ENCODE measurements at places on chromosomes 1 and 21.

GRCh38 chr21:35426469-35426868, 377.4 kb upstream of the RUNX1 start:
- no peak for DNase-seq

DNA sequence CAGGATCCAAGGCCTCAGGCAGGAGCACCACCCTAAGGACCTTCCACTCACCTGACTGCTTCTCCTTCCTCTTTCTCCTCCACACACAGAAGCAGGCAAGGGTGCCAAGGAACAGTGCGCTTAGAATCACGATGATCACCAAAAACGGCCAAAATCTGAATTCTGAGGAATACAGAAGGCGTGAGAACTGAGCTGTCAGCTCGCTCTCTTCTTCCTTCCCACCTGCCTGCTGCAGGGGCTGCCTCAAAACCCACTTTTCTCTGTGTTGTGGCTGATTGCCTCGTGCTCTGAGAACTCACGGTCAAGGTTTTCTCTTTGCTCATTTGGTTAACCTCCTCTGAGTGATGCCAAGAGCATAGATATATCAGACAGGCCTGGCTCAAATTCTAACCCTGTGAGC, 23.8 kb downstream of the CD244 start:
- DNase-seq: no peak

GRCh38 chr1:53388963-53389362, 61.1 kb upstream of the LRP8 start:
- DNase-seq: no peak

- no peak for DNase-seq
Observed at GRCh38 chr21:36509973-36510664, 30.2 kb upstream of the CLDN14 start.

GRCh38 chr1:28509705-28510272, 3.9 kb downstream of the RCC1 start:
- DNase-seq: no peak

GRCh38 chr1:226023735-226024134, 24.6 kb upstream of the SDE2 start:
- DNase-seq: no peak

GRCh38 chr1:101995984-101996745, 561 bp downstream of the OLFM3 start:
- no peak for DNase-seq

GRCh38 chr1:164907666-164908065, 348.7 kb downstream of the PBX1 start:
- DNase-seq: no peak

DNA sequence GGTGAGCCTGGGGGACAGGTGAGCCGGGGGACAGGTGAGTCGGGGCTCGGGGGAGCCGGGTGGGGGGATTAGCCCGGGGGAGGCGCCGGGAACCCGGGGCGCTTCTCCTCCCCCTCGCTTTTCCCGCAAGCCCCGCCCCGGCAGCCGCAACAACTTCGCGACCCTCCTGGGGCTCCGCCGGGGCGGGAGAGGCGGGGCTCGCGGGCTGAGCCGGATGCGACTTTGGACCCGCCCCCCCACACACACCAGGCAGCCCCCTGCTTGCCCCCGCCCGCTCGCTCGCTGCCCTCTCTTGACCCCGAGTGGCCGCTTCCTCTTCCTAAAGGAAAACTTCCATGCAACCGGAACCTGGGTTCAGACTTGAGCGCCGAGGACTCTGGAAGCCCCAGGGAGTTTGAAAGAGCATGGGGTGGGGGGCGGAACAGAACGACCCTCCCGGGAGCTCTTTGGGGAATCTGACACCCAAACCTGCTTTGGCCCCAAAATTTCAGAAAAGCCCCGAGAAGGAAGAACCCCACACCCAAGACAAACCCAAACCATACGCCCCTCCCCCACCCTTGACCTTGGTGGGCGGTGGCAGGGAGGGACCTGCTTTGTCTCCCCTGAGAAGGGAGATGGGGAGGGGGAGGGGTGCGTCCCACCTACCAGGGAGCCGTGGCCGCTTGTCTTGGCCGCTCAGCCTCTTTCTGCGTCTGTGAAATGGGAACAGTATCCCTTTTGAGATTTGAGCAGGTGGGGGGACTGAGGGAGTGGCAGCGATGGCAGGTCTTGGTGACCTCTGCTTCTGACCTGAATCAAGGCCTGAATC, 550 bp downstream of the ARHGEF16 start:
- peak; percentile 20 for DNase-seq

DNA sequence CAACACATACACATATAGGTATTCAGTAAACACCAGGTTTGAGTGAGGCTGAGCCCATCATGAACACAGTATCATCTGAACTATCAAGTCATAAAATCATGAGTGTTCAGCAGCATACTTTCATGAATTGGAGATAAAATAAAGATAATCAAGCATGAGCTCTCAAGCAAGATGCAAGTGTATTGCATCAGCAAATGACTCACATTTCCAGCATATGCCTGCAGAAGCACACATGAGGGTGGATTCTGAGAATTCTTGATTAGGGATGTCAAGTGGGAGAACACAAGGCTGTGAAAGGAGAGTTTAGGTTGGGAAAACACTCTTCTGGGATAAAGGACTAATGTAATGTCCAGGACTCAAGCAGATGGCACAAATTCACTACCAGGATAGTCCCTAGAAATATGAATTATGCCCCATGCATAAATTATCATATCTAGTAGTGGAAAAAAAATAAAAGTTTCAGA, 299.2 kb downstream of the SRGAP2C start:
- no peak for DNase-seq

DNA sequence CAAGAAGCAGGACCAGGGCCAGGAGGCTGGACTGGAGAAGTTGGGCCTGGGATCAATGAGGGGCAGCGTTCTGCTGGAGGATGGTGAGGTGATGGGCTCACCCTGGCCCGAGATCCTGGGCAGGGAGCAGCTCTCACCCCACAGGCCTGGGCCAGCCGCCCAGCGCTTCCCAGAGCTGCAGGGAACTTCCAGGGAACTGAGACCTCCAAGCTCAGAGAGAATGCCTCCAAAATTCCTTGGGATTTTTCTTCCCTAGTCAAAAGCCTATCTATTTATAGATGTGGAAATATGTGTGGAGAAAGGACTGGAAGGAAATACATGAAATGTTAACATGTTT, 121.2 kb downstream of the SPSB1 start:
- DNase-seq: no peak

DNA sequence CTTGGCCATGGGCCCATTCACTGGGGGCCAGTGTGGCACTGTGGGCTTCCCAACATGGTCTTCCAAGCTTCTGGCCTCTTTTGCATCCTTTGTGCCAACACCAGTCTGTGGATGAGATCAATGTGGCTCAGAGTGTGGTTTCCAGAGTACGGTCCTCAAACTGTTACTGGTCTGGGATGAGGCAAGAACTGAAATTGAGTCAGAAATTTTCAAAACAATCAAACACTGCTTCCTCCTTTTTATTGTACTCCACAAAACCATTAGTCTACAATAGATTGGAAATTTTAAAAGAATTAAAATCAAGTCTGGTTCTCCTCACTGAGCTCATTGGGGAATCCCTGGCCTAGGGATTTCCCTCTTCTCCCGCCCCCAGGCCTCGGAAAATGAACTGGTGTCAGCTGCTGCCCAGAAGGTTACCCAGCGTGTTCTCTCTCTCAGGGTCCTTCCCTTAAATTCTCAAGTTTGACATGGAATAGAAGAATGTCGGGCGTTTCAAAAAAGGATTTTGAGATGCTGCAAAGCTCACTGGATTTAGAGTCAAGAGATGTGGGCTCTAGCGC, 222.0 kb downstream of the SDCCAG8 start:
- DNase-seq: no peak

DNA sequence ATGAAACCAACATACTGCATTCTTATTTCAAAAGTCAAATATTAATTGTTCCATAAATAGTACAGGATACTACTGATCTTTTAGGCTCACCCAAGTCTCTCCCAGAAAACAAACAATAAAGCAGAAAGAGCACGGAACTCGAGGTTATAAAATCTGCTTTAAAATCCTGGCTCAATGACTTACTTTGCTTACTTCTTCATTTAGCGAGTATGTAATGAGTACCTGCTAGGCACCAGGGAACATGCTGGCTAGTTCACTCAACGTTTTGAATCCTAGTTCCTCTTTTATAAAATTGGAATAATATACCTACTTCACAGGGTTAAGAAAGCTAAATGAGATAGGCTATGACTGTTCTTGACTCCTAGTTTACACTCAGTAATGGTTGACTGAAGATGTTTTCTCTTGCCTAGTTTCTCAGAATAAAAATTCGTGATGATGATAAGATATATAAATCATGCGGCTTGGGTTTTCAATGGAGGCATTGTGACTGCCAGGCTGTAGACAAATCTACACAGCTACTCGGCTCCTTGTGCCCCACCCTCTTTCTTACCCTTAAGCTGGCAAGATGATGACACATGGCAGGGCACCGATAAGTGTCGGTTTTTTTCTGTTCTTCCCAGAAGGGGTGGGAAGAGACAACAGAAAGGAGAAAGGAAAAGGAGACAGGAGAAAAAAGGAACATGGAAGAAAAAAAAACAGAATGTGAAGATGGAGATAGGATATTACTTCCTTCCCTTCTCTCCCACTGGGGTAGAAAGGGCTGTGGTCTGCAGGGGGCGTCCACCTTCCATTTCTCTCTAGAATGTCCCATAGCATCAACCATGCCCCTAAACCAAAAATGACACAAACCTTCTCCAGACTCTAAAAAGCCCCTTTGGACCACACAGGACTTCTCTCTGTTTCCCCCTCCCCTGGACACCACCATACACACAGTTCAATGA, 507.1 kb downstream of the SMYD3 start:
- DNase-seq: no peak

GRCh38 chr1:230333590-230334446, 92.3 kb downstream of the PGBD5 start:
- DNase-seq: no peak

GRCh38 chr1:45010855-45011811, at the start of gene HECTD3:
Gene HECTD3 (minus strand): TSS chr1:45011324. CDS start chr1:45011257, 67 bp downstream.
- DNase-seq: peak; percentile 77

GRCh38 chr1:15911927-15912326, 64.0 kb downstream of the ZBTB17 start:
- no peak for DNase-seq

GRCh38 chr1:39639305-39640130, at the start of gene HEYL:
Gene HEYL (minus strand): TSS chr1:39639643. CDS start chr1:39639625, 18 bp downstream.
- DNase-seq: peak; percentile 63

DNA sequence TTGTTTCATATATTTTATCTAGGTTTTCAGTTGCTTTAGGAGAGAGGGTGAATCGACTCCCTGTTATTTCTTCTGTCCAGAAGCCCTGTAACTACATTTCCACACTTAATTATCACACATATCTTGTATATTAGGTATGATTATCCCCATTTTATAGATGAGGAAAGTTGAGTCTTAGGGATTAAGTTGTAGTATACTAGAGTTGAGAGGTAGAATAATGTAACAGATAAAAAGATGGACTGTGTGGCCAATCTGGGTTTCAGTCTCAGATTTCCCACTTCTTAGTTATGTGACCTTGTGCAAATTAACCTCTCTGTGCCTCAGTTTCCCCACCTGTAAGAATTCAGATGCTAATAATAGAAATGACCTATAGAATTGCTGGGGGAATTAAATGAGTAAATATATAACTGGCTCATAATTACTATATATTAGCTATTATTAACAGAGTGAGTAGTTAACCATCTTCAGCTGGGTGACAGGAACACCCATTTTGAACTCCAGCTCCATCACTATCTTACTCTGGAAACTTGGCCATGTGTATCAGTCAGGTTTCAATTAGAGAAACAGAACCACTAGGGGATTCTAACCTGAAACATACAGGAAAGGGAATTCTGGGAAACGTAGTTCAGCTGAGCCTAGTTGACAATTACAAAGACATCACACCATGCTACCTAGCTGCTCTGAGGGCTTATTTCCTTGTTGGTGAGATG, 20.4 kb upstream of the FOXO6 start:
- DNase-seq: no peak

DNA sequence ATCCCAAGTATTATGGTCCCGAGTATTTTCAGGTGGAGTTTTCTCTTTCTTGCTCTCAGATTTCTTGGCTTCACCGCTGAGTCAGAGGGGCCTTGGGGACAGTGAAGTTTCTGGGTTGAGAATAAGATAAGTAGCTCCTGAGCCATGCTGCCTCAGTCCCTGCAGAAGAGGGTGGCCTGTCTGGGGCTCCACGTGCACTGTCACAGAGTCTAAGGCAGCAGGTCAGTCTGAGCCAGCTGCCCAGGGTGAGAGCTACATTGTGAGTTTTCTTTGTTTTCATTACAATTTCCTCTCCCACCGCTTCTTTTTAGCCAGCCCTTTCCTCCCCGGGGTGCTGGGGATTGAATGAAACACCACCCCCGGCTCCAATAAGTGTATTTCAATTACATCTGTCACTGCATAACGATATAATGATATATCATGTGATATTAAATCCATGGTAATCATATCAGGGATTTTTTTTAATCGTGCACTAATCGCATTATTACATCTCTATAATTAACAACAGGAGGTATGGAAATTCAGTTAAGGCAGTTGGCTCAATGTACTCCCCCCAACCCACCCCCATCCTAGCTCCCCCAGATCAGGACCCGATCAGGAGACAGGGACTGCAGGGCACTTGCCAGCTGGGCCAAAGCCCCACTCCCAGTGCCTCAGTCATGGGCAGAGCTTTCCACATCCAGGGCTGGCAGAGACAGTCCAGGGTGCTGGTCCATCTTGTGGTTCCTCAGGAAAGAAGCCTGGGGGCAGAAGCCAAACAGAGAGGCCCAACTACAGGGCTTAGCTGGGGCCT, 43.7 kb downstream of the DMAP1 start:
- no peak for DNase-seq

GRCh38 chr1:232629250-232630046, 485 bp downstream of the SIPA1L2 start:
- no peak for DNase-seq

GRCh38 chr1:205589046-205589445, 42.8 kb downstream of the ELK4 start:
- no peak for DNase-seq

DNA sequence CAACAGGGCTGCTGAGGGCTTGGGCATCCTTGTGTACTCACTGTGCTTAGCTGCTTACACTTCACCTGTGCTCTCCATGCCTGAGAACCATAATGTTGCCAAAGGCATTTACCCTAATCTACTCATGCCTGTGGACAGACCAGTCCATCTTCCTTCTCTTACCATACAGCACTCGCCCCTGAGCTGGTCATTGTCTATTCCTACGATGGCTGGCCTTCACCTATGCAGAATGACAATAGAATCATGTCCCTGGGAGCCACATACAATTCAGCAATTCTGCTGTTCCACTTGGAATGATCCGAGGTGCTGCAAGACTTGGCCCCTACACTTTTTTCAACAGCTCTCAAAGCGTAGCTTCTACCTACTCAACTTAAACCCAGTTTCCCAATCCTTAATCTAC, 96.5 kb downstream of the PAPPA2 start:
- DNase-seq: no peak

All from CD4-positive, alpha-beta T cell treated with Interleukin-12 subunit alpha and Interleukin-12 subunit beta, for 1 hour (primary cell).